ENCODE measurements at places on chromosomes 11 and 22.

DNA sequence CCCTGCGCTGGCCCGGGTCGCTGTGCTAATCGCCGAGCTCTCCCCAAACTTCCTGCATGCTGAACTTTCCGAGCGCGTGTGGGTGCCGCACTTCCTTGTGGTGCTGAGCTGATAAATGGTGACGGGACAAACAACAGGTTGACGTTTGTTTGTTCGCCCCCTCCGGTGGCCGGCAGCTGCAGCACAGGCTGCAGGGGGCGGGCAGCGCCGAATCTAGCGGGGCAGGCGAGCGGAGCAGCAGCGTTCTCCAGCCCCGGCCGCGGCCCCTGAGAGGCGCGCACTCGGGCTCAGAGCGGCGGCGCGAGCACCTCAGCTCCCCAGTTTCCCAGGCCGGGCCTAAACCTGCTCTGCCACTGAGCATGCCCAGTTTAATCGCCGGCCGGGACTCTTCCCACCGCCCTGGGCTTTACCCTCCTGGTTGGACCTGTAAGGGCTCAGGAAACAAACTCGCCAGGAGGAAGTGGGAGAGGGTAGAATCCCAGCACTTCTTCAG lies at the start of gene PDGFD:
Gene PDGFD (minus strand): TSS at position 120 of the 493 bp plus-strand sequence.
- peak; percentile 19 for DNase-seq

DNA sequence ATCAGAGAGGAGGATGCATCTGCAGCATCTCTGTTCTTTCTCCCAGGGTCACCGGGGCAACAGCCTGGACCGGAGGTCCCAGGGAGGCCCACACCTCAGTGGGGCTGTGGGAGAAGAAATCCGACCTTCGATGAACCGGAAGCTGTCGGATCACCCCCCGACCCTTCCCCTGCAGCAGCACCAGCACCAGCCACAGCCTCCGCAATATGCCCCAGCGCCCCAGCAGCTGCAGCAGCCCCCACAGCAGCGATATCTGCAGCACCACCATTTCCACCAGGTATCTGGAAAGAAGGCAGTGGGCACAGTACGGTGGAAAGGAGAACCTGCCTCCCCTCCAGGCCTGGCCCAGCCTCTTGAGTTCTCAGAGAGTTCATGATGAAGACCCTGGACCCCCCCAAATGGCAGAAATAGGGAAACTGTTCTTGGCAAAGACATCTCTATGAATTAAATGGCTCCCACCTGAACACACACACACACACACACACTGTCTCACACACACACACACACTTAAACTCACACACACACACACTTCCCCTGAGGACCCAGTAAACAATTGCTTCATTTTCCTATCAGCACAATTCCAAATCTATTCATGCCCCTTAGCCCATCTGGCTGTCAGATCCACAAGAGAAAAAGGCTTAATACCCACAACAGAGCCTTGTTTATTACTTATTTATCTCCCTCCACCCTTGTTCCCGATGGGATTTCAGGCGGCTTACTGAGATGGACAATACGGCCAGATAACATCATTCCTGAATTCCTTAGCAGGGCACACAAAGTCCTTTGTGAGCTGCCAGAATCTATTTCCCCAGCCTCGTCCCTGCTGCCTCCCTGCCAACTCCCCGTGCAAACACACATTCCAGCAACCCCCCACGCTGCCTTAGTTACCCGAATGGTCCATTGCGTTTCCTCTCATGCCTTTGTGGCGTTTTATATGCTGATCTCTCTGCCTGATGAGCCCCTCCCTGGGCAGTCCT lies 8.1 kb downstream of the TMA7B start:
- DNase-seq = no peak

DNA sequence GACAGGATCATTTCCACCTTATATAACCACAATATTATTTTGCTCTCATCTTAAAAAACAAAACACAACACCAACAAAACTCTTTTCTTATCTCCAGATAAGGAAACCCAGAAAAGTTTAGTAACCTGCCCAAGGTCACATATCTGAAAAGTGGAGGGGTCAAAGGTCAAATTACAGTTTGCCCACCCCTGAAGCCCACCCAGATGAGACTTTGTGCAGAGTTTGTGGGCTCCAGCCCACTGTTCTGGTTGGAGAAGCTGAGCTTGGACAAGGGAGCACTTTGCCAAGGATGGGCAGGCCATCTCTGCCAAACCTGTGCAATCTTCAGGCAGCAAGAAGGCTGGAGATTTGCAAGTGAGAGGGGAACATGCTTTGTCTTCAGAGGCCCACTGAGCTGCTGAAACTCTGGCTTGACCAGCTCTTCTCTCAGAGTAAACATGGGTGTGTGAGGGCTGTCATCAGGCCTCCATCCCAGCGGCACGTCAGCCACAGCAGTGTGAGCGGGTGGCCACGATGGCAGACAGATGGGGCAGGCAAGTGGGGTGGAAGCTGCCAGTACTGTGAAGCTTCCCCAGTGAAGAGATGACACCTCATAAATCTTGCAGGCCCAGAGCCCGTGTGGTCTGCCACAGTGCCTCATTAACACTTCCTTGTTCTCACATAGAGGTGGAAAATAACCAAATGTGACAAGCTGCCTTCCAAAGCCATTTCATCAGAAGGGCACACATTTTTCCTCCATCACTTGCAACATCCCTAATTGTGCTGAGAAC lies 111.8 kb downstream of the CCDC81 start:
- DNase-seq = peak; percentile 88

DNA sequence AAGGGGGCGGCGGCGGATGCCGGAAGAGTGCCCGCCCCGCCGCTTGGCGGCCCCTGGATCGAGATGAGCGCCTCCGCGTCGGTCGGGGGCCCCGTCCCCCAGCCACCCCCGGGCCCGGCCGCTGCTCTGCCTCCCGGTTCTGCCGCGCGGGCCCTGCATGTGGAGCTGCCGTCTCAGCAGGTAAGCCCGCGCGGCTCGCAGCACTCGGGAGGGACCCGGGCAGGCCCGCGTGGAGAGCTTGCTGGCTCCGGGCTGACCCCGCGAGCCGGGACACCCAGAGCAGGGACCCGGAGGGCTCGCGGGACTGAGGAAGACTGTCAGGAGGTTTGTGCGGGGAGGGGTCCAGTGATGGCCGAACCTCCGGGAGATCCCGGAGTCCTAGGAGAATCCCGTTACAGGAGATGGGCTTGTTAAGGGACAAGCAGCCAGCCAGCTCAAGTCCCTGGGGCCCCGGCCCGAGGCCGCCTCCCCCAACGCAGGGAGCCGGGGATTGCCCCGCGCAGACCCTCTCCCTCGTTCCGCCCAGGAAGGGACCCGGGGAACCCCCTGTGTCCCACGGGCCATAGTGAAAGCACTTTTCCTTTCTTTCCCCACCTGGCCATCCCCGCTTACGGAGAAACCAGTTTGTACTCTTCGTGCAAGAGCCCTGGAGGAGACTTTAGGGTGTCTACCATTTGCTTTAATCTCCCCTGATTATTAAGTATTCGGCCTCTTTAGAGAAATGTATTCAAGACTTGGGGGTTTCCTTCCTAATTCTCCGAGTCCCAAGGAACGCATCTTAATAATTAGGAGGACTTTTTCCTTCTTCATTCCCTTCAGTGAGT lies 547 bp downstream of the UVRAG start:
- peak; percentile 81 for DNase-seq

DNA sequence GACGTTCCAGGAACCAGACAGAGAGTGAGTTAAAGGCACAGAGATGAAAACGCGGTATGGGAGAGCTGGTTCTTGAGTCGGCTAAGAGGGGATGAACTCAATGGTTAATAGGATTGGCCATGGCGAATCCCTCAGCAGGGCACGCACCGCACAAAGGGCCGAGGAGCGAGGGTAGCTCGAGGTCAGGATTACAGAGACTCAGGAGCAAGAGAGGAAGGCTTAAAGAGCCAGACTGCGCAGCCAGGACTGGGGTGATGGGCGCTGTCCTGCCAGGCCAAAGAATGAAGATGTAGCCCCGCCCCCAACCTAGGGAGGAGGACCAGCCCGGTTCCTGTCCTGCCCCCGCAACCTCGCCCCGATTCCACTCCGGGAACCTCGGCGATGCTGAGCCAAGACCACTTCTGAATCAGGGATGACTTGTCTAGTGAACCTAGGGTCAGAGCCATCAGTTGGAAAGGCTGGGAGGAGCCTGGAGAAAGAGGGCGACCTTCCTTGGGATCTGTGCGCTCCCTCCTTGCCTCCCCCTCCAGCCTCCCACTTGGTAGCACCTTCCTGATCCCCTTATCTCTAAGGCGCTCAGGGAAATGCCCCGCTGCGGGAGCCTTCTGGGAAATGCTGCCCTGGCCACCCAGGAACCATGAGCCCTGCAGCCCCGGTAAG lies at the start of gene PLEKHB1:
Gene PLEKHB1 (plus strand): TSS at position 610 of the 660 bp plus-strand sequence. CDS start 28 bp downstream, at position 638.
- DNase-seq = peak; percentile 63

- DNase-seq = no peak
Observed at GRCh38 chr11:72347691-72348090, 86.6 kb downstream of the CLPB start.

- no peak for DNase-seq
Observed at GRCh38 chr11:48062649-48063048, 82.3 kb downstream of the PTPRJ start.

- DNase-seq = no peak
Observed at GRCh38 chr11:118076754-118077281, at the start of gene TMPRSS4. TSS of gene TMPRSS4 (plus strand) at chr11:118077078. CDS start at chr11:118077303, 225 bp downstream.

All from posterior cingulate gyrus (tissue), 11 donors.